ENCODE measurements at places on chromosomes 1 and 21.

DNA sequence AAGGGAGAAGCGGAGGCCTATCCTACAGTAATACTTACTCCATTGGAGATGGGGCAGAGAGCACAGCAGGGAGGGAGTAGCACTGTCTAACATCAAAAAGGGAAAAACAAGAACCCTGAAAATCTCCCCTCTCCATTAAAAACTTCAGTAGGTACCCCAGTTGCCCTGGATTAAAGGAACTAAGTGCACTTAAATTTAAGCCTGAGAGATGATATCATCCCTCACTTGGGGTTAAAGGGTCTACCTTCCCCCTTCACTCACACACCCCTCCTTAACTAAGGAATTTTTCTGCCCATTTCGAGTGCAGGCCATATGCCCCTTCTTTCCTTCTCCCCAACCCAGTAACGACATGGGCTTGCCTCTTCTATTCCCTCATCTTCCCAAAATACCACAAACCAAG, 3.7 kb upstream of the MTMR11 start:
- no peaks in the 10 kb centered on the region for H3K27me3 ChIP-seq
- DNase-seq: no peak
- peaks cover 18% of the 10 kb centered on the region for H3K36me3 ChIP-seq
- peaks cover 13% of the 10 kb centered on the region for H3K4me1 ChIP-seq
- no peak overlapping the region for H3K27ac ChIP-seq
- H3K4me3 ChIP-seq: no peak overlapping the region

DNA sequence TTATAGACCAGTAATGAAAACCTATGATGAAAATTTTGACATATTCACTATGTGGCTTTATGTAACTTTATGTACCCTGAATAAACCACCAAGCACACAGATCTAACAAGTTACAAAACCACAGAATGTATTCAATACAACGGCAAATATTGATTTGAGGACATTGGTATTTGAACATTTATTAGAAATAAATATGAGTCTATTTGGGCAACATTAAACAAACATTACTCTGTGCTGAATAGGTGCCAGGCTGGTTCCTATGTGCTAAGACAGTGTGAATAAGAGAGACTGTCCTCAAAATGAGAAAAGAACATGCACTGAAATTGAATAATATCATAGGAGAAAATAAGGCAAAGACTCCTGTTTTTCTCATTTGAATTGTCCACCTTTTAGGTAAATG, 1341.2 kb downstream of the PLA2G4A start:
- H3K36me3 ChIP-seq: no peaks in the 10 kb centered on the region

DNA sequence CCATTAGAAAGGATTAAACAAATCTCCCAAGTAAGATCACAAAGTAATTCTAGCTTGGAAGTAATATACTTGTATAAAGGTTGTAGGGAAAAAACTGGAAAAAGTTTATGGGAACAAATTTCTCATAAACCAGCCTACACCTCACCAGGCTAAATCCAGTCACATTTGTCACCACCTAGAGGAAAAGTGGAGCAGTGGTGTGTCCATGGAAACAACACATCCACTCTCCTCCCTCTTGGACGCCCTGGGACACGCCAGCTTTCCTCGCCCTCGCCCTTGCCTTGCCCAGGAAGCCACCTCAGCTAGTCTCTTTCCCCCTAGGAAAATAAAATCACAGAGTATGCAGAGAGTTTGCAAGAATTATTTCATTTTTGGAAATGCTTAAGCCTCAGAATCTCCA, 2.2 kb downstream of the PALMD start:
- peak; percentile 24 for DNase-seq
- peaks cover 38% of the 10 kb centered on the region for H3K4me1 ChIP-seq
- peak overlapping the region; percentile 70 for H3K27ac ChIP-seq
- no peak overlapping the region for H3K4me3 ChIP-seq
- no peaks in the 10 kb centered on the region for H3K36me3 ChIP-seq

- H3K27me3 ChIP-seq: no peaks in the 10 kb centered on the region
- H3K4me1 ChIP-seq: peaks cover 7% of the 10 kb centered on the region
- peak; percentile 90 for DNase-seq
- H3K27ac ChIP-seq: peak within 1 kb of the TSS; percentile 97
Observed at GRCh38 chr1:43453442-43454269, at the start of gene HYI. HYI (minus strand) TSS chr1:43453931; CDS start chr1:43453793, 138 bp downstream.

DNA sequence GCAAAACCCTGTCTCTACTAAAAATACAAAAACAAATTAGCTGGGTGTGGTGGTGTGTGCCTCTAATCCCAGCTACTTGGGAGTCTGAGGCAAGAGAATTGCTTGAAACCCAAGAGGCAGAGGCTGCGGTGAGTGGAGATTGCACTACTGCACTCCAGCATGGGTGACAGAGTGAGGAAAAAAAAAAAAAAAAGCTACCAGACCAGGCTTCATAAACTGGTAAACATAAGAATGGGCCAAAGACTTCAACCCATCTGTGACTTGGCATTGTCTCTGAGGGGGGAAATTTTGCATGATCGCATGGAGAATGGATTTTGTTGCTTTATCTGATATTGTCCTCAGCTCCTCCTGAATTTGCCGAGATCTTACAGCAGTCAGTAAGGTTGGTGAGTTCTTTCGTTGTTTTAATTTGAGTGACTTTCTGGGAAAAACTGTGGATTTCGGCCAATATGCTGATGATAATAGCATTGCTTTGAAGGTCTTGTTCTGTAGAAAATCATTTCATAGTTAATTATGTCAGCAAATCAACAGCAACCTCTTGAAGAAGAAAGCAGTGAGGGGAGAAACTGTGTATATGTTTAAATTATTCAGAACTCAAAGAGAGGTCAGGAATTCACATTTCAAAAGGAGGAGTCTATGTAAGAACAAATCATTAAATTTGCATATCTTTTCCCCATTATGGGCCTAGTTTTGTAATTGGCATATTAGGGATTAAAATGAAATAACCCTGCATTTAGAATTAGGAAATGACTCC, 13.1 kb downstream of the FGGY start:
- H3K4me3 ChIP-seq: no peak overlapping the region
- no peaks in the 10 kb centered on the region for H3K27me3 ChIP-seq
- no peaks in the 10 kb centered on the region for H3K36me3 ChIP-seq
- no peak for DNase-seq

DNA sequence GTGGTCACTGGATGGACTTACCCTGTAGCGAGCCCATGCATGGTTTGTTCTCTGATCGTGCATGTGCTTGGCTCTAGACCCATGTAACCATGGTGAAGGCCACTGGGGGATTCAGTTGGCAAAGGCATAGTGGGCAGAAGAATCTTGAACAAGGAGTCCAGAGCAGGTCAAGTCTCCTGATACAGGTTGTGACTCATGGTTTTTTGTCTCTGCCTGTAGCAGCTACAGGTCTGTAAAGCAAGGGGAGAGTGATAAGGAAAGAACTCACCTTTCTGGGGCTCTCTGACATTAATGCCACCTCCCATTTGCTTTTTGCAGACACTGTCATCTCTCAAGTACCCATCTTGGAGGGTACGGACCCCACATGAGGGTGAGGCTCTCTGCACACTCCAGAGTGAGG, 153.4 kb upstream of the CAMK1G start:
- no peak overlapping the region for H3K27ac ChIP-seq
- H3K36me3 ChIP-seq: no peaks in the 10 kb centered on the region
- H3K4me1 ChIP-seq: peaks cover 20% of the 10 kb centered on the region
- H3K4me3 ChIP-seq: no peak overlapping the region
- peak; percentile 38 for DNase-seq
- no peaks in the 10 kb centered on the region for H3K27me3 ChIP-seq

DNA sequence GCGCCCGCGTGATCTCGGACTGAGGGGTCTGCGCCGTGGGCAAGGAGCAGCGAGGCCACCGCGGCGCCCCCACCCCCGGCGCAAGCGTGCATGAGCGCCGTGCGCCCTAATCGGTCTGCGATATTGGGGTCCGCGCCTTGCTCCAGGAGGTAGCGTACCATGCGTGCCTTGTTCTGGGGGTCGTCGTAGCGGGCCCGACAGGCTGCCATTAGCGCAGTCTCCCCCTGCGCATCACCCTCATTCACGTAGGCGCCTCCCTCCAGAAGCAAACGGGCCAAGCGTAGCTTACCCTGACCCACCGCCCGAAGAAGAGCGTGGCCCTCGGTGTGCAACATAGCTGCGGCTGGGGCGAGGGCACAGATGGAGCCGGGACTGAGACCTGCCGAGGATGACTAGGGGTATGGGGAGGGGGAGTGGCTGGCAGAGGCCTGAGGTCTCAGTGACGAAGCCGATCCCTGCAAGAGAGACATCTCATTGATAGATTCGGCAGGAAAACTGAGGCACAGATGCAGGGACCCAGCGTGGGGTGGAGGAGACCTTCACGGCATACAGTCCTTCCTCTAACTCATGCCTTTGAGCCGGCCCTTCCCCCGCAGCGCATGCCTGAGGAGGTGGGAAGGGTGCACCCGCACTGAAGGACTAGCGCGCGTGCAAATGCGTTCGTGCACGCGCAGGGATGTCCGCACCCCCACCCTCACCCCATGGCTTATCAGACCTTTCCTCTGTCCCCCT, 2.8 kb downstream of the ANKRD34A start:
- H3K4me3 ChIP-seq: peak overlapping the region; percentile 61
- H3K27ac ChIP-seq: peak overlapping the region; percentile 84
- peaks cover 25% of the 10 kb centered on the region for H3K4me1 ChIP-seq

All from thyroid gland (tissue), 4 donors.